ENCODE measurements at places on chromosomes 4 and X.

DNA sequence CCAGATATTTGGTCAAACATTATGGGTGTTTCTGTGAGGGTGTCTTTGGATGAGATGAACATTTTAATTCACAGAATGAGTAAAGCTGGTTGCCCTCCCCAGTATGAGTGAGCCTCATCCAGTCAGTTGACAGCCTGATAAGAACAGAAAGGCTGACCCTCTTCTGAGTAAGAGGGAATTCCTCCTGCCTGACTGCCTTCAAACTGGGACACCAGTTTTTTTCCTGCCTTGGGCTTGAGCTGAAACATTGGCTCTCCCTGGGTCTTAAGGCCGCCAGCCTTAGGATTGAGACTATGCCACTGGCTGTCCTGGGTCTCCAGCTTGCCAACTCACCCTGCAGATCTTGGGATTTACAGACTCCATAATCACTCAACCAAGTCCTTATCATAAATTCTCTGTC is 14.5 kb upstream of the MAML3 start:
- no peak for DNase-seq

DNA sequence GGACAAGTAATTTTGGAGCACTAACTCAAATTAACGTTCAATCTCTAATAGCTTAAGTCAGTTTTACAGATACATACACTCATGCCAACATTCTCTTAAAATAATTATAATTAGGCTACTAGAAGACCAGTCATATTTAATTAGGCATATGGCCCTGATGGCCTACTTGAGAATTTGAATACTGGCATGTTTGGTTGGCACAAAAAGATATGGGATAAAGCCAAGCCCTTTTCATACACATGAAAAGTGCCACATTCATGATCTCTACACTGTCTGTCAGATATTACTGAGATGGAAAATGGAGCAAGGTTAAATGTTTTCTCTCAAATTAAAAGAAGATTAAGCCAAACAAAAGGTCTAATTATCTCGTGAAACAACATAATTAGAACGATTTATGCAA is 1091.0 kb downstream of the C4orf33 start:
- no peak for DNase-seq

DNA sequence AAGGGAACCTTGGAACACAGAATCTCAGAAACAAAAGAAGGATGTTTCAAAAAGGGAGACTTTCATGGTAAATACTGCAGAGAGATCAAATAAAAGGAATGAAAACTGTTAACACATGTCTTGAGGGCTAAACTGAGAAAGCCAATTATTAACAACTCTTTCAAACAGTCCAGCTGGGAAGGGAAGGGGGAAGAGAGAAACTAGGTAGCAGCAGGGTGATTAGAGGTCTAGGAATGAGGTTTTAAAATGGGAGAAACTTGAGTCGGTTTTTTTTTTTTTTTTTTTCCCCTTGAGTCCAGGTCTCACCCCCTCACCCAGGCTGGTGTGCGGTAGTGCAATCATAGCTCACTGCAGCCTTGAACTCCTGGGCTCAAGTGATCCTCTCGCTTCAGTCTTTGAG is 4.3 kb downstream of the BCLAF3 start:
- DNase-seq = no peak

GRCh38 chr4:41000356-41000755 is 214.0 kb downstream of the APBB2 start:
- no peak for DNase-seq

Data from LNCaP clone FGC (cell line).